Activated naive CD4-positive, alpha-beta T cell treated with anti-CD3 and anti-CD28 coated beads, Interleukin-2, amount 10 ng/mL, durations not matched to agents 7 days and 5 days (primary cell): ENCODE measurements at places on chromosomes 1 and 21.

DNA sequence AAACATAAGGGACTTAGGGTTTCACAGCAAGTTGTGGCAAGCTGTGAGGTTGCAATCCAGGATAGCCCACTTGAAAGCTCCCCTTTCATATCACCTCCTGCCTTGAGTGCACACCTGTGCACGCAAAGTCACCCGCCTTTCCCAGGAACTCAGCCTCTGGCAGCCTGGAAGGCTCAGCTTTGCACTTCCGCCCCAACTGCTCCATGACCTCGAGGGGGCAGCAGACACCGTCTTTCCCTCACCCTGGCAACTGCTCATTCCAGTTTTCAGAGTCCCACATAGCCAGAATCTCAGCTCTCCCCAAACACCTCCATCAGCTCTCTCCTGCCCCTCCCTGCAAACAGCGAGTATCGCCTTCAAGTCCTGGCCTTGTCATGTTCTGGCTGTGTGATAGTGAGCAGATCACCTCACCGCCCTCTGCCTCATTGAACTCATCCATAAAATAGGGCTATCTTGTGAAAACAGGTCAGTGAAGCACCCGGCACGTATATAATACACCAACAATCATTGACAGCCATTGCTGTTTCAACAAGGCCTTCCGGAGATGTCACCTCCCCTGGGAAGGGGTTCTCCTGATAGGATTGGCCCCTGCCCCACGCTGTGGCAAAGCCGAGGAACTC, 32.2 kb upstream of the EPB41 start:
- DNase-seq: peak; percentile 90

GRCh38 chr1:192817246-192817645, 8.4 kb downstream of the RGS2 start:
- no peak for DNase-seq

DNA sequence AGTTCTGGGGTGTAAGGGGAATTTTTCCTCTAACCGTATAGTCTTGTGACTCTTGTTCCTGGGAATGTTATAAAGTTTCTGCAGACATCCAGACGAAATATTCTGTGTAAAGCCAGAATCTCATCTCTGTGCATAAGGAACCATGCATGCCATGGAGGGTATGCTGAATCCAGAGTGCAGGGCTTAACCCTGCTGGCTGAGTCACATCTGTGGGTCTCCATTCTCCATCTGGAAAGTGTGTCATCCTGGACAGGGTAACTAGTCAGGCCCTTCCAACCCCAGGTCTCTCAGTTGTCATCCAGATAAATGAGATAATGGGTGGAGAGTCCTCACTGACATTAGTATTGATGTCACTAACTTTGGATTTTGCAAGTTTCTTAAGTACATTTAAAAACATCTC, 48.8 kb downstream of the ATP5PO start:
- DNase-seq: no peak

GRCh38 chr1:119348941-119349340, 19.6 kb upstream of the HAO2 start:
- DNase-seq: no peak

GRCh38 chr1:162857850-162858249, 3.1 kb downstream of the CCDC190 start:
- no peak for DNase-seq

GRCh38 chr1:166153525-166154314, 13.1 kb downstream of the FAM78B start:
- no peak for DNase-seq

- no peak for DNase-seq
Measured at GRCh38 chr21:37797403-37797802, 118.9 kb downstream of the KCNJ6 start.

DNA sequence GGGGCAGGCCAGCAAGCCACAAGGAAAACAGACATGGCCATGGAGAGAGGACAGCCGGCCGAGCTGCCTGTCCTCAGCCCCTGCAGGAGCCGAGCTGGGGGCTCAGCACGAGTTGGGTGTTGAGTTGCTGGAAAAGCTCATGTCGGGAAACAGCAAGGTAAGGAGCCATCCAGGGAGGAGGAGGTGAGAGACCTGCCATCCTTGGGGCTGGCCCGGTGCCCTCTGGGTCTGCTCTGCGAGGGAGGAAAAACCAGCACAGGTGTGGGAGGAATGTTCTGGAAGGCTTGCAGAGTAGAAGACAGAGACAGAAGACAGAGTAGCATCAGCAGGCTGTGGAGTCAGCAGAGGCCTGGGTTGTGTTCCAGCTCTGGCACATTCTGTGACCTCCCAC, 548.8 kb downstream of the PTPRU start:
- DNase-seq: no peak

- DNase-seq: no peak
Measured at GRCh38 chr1:103002005-103002404, 106.3 kb downstream of the COL11A1 start.

- no peak for DNase-seq
Measured at GRCh38 chr21:40540216-40540615, 306.7 kb downstream of the DSCAM start.

DNA sequence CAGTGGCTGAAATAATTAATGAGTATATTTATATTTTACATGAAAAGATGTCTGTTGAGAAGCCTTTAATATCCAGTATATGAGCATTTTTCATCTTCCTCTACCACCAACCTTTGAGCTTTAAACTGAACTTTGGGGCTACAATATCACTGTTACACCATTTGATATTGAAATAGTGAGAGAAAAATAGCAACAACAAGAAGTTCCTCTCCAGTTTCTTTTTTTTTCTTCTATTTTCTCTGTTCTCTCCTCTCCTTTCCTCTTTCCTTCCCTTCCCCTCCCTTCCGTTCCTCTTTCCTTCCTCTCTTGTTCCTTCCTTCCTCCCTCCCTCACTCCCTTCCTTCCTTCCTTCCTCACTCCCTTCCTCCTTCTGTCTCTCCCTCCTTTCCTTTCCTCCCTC, 1591.4 kb downstream of the PLA2G4A start:
- DNase-seq: no peak

DNA sequence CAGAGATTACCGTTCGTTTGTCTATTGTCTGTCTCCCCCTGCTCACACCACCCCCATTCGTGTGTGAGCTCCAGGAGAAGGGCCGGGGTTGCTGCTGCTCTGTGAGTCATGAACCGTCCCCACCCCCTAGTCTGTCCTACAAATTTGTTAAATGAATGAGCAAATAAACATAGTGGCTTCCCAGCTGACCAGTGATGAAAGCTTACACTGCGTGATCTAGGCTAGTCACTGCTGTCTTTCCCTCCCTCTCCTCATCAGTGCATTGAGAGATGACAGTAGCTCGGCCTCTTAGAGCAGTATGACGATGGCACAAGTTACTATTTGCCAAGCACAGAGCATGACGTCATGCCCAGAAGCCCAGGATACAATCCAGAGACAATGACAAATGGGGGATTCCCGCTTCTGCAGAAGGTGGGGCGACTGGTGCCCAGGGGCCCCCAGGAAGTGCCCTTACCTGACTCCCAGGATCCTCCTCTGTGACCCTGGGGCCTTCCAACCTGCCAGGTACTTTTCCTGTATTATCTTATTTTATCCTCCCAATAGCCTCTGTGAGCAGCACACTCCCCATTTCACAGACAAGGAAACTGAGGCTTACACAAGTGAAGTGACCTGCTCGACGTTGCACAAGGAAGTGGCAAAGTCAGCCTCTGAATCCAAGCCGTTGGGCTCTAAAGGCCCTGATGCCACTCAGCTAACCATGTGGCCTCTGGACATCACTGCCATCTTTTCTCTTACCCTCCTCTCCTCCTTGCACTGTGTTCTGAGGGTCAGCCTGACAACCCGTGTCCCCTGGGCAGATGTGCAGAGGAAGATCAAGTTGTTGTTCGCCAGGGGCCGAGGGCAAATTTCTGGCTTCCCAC, 8.6 kb upstream of the EPHA2 start:
- no peak for DNase-seq

GRCh38 chr1:219732814-219733491, 120.0 kb upstream of the ZC3H11B start:
- DNase-seq: no peak

GRCh38 chr1:1827089-1827848, 49.0 kb upstream of the NADK start:
- no peak for DNase-seq

DNA sequence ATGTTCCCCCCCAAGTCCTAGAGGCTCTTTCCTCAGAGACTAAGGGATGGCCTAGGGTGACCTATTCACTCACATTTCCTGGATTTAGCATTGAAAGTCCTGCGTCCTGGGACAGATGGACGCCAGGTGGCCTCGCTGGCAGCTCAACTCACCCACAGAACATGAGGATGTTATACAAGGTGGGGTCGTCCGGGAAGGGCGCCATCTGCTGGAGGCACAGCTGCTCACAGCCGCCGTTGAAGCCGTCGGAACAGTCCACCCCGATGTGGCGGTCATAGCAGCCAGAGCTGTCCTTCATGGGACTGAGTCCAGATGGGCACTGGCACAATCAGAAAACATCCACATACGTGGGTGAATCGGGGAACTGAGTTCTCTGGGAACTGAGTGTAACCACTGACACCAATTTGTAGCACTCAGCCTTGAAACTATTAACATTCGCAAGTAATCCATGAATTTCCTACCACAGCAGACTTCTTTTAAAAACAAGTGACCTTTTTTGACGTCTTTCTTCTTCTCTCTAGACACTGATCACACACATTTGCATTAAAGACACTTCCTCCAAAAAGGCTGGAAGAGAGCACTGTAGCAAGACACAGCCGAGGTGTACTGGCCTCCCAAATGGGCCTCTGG, 215.4 kb downstream of the ASTN1 start:
- DNase-seq: peak; percentile 29

DNA sequence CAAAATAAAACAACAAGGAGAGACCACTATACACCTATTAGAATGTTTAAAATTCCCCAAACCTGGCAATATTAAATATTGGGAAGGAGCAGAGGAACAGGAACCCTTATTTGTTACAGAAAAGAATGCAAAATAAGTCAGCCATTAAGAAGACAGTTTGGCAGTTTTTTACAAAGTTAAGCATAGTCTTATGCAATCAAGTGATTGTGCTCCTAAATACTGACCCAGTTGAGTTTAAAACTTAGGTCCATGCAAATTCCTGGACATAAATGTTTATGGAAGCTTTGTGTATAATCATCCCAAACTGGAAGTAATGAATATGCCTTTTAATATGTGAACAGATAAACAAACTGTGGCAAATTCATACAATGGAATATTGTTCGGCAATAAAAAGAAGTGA, 72.9 kb upstream of the RGS4 start:
- no peak for DNase-seq

DNA sequence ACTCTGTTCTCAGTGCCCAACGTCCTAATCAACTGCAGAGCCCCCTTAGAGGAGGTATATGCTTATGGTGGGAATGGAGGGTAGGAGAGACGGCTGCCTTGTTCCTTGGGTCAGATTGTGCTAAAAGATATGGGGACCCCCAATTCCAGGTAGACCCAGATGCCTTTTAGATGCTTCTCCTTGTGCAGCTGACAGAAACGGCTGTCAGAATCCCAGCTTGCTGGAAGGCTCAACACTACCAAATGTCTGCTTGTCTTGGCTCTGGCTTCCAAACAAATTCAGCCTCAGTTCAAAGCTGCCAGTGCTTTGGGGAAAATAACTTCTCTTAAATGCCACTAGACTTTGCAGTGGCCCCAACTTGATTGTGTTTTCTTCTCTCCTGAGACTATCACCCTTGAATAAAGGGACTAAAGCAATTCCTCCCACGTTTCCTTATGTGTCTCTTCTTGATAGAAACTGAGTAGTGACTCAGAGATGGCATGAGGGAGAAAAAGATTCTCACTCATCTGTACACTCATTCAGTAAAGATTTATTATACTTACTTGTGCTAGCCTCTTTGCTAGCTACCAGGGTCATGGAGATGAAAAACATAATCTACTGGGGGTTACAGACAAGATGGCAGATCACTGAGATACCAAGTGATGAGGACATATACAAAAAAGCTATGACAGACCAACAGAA, 3.4 kb upstream of the RNF19B start:
- DNase-seq: no peak
